Left cardiac atrium (tissue), 4 donors: ENCODE measurements at places on chromosomes 5 and 9. TPM values are rescaled to one million over a fixed set of nuclear protein-coding genes. Genes with fewer than 3 reads are reported as not detected.

Gene CSF1R
- total RNA-seq: 41.6 TPM

Gene TJP2
- 51.6 TPM for total RNA-seq

Gene PCA3
- total RNA-seq: not detected

GRCh38 chr5:68445257-68446069 is 229.9 kb downstream of the PIK3R1 start:
- DNase-seq: peak; percentile 29

- DNase-seq: no peak
Observed at GRCh38 chr5:2303431-2304100, 420.8 kb upstream of the IRX4 start.

- peak; percentile 37 for DNase-seq
Observed at GRCh38 chr5:1521671-1522600, 1.8 kb downstream of the LPCAT1 start.

DNA sequence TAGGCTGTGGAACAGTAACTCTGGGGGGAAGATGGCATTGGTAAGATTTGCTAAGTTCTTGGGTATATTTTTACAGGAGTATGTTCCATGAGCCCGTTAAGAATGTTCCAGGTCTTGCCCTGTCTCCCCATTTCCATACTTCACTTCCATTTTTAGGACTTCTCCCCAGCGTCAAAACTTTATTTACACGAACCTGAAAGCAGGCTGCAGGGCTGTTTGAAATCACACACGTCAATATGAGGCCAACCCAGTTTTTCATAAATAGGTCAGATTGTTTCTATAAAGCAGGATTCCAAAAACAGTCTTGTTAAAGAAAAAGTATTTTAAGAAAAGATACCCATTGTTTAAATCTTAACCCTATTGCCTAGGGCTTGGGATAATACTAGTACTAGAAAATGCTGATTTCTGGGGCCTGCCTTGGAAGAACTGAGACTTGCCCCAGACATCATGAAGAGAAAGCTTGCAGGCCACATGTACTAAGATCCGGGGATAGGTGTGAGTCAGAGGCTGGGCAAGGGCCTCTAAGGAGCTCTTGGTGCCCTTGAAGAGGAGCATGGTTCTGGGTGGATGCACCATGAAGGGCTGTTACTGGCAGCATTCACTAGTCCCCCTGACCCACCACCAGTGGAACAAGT is 24.2 kb downstream of the TRIO start:
- no peak for DNase-seq

DNA sequence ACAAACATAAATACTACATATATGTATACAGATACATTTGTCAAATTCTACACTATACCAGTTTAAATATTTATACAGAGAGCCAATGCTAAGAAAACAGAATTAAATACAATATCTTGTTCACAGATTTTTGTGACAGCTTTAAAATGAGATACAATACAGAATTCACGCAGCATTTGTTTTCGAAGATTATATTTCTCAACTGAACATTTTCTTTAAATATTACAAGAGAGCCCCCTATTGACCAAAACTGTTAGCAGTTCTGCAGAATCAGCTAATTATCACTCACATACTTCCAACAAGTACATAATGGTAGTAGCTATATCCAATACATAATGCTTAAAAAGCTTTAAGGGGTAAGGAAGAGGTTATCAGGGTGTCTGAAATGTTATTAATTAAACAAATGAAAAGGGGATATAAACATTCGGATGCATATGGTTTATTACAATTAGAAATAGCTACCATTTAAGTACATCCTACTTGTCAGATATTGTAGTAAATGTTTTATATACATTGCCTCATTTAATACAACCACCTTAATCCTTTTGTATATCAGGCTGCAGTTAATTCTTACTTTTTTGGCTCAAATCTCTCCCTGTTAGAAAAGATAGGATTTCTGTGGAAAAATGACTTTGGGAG is 31.7 kb downstream of the ZDHHC21 start:
- no peak for DNase-seq

DNA sequence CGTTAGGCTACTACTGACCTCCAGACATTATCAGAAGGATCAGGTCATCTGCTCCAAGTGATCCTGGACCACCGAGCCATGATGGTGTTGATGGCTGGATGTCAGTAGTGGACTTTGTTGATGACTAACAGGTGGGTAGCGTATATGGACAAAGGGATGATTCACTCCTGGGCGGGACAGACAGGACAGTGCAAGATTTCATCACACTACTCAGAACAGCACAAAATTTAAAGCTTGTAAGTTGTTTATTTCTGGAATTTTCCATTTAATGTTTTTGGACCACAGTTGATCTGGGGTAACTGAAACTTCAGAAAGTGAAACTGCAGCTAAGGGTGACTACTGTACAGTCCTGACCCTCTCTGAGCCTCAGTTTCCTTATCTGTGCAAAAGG is 12.7 kb downstream of the PDGFRB start:
- no peak for DNase-seq

GRCh38 chr9:135980926-135981630 is 19.9 kb upstream of the UBAC1 start:
- DNase-seq: no peak

GRCh38 chr5:90161414-90161813 is 248.1 kb downstream of the CETN3 start:
- DNase-seq: peak; percentile 67
